ENCODE measurements at places on chromosomes 16 and 17. TPM values are rescaled to one million over a fixed set of nuclear protein-coding genes. Genes with fewer than 3 reads are reported as not detected.

- no peak overlapping the region for H3K27ac ChIP-seq
- peaks cover 57% of the 10 kb centered on the region for H3K36me3 ChIP-seq
- no peaks in the 10 kb centered on the region for H3K27me3 ChIP-seq
These were observed 7.6 kb downstream of the FBRS start for GRCh38 chr16:30665830-30666190.

DNA sequence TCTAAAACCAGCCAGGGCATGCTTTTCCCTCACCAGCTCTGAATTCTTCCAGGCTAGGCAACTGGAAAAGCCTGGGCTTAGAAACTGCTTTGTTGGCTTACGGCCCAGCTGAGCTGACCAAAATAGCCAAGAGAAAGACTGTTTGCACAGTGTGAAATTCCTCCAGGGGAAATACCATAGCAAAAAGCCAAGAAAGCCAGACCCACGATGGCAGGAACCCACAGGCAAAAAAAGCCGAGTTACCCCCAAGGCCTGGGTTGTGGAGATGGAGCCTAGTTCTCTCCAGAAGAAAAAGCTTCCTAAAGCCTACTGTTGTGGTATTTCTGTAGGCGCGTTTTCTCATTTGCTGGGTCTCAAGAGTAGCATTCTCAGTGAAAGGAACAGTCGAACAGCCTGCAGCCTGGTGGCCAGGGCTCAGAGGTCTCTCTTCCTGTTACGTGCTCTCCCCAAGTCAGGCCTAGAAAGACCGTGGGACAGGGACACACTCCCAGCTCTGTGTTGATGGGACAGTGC, 9.2 kb downstream of the SP2 start:
- DNase-seq, result peak; percentile 73
- H3K27me3 ChIP-seq, result no peaks in the 10 kb centered on the region
- peaks cover 1% of the 10 kb centered on the region for H3K36me3 ChIP-seq
- peak overlapping the region; percentile 22 for H3K4me3 ChIP-seq
- peaks cover 6% of the 10 kb centered on the region for H3K4me1 ChIP-seq
- H3K27ac ChIP-seq, result no peak overlapping the region

The GDPD3 gene
- total RNA-seq, result 1.0 TPM

The ABCA3 gene
- 1.5 TPM for total RNA-seq

The HOXB8 gene
- 0.51 TPM for total RNA-seq

GRCh38 chr16:14641206-14641605, 8.5 kb downstream of the BFAR start:
- no peaks in the 10 kb centered on the region for H3K36me3 ChIP-seq
- H3K4me3 ChIP-seq, result no peak overlapping the region
- DNase-seq, result no peak
- no peaks in the 10 kb centered on the region for H3K4me1 ChIP-seq
- no peaks in the 10 kb centered on the region for H3K27me3 ChIP-seq
- H3K27ac ChIP-seq, result no peak overlapping the region

The COPZ2 gene
- 49.8 TPM for total RNA-seq

GRCh38 chr17:63998050-63998720, at the start of gene PRR29:
Gene PRR29, plus strand, starts transcription at chr17:63998351. Its CDS starts 14 bp downstream, at chr17:63998365.
- no peak within 1 kb of the TSS for H3K27ac ChIP-seq
- H3K4me1 ChIP-seq, result peaks cover 3% of the 10 kb centered on the region
- peak; percentile 53 for DNase-seq
- H3K36me3 ChIP-seq, result no peaks in the 10 kb centered on the region
- H3K27me3 ChIP-seq, result peaks cover 16% of the 10 kb centered on the region
- H3K4me3 ChIP-seq, result peak within 1 kb of the TSS; percentile 6

DNA sequence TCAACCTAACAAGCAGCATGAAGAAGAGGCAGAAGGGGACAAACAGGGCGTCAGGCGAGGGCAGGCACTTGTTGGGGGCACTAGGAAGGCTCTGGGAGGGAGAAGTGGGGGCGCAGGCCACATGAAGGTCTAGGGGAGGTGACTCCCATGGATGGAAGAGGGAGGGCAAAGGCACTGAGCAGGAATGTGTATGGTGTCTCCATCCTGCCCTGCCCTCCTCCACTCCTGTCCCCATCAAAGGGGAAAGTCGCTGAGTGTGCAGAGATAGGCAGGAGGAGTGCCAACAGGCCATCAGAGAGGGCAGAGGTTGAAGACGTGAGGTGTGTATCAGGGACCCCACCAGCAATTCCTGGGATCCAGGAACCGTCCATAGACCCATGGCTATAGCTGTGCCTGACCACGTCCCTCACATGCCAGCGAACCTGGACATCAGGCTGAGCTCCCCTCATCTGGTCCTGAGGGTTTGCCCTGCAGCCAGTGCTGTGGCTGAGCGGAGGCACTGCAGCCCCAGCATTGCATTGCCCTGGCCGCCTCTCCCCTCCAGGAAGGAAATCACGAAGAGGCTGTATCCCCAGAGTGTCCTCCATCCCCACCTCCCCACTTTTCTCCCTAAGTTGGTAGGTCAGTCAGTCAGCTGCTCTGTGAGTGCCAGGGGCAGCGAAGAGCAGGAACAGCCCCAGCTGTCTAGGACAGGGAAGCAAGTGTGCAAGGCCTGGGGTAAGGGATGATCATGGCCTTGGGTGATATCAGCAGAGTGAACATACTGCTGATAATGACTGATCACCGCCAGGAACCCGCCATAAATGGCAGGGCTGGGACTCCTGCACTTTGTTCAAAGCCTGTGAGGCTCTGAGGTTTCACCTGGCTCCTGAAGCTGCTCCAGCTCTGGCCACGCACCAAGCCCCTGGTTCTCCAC, 6.2 kb upstream of the CYB561 start:
- H3K4me3 ChIP-seq, result no peak overlapping the region
- no peak for DNase-seq
- H3K4me1 ChIP-seq, result no peaks in the 10 kb centered on the region
- H3K27me3 ChIP-seq, result peaks cover 4% of the 10 kb centered on the region
- no peak overlapping the region for H3K27ac ChIP-seq

DNA sequence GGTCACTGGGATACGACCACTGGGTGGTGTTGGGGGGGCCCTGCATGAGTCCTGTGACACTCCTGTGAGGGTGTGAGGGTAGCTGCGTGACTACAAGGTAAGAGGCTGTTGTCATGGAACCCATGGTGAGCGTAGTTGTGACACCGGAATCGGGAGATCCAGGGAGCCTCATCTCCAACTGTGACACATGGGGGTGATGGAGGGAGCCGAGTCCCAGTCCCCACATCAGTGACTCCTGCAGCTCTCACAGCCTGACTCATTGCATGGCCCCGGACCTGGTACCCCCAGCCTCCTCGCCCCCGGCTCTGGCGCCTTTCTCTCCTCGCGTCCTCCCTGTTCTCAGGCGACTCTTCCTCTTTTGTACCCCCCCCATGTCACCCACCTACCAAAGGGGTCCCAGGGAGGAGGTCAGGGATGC, 14.2 kb downstream of the CDH16 start:
- peaks cover 41% of the 10 kb centered on the region for H3K4me1 ChIP-seq
- H3K27ac ChIP-seq, result peak overlapping the region; percentile 56
- H3K4me3 ChIP-seq, result no peak overlapping the region
- DNase-seq, result no peak
- H3K27me3 ChIP-seq, result no peaks in the 10 kb centered on the region

The ARMC7 gene
- 3.1 TPM for total RNA-seq

The NPW gene
- total RNA-seq, result 0.99 TPM

GRCh38 chr16:23676924-23677480, 1.7 kb upstream of the PLK1 start:
- no peak overlapping the region for H3K27ac ChIP-seq
- peaks cover 22% of the 10 kb centered on the region for H3K4me1 ChIP-seq
- H3K27me3 ChIP-seq, result no peaks in the 10 kb centered on the region
- no peak for DNase-seq
- no peak overlapping the region for H3K4me3 ChIP-seq

GRCh38 chr16:81251871-81252270, 13.4 kb downstream of the BCO1 start:
- H3K4me3 ChIP-seq, result no peak overlapping the region
- DNase-seq, result no peak
- no peaks in the 10 kb centered on the region for H3K4me1 ChIP-seq
- no peaks in the 10 kb centered on the region for H3K27me3 ChIP-seq

DNA sequence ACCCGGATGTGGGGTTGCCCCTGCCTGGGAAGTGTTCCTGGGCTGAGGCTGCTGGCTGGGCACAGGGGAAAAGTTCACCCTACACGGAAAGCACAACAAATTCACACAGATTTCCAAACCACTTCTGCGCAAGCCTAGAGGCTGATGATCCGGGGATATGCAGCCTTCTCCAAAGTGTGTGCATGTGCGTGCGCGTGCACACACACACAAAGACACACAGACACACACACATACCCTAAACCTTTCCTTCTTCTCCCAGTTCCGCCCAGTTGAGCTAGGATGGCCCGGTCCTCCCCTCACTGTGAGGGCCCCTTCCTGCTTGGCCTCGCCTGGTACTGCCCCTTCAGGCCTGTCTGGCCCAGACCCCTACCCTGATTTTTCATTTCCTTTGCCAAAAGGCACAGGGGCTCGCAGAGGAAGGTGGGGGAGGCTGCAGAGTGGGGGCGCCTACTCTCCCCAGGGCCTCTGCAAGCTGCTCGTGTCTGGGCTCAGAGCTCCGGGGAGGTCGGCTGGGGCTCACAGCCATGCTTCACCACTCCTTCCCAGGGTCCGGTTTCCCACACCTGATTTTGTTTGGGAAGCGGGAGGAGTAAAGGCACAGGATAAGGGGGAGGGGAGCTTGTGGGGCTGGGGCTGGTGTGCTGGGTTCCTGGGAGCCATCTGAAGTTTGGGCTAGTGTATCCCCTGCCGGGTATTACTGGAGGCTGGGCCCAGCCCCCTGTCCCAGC, 144.7 kb downstream of the ENGASE start:
- DNase-seq, result no peak
- H3K4me1 ChIP-seq, result no peaks in the 10 kb centered on the region
- H3K27me3 ChIP-seq, result peaks cover 6% of the 10 kb centered on the region
- no peaks in the 10 kb centered on the region for H3K36me3 ChIP-seq
- no peak overlapping the region for H3K4me3 ChIP-seq
- no peak overlapping the region for H3K27ac ChIP-seq

DNA sequence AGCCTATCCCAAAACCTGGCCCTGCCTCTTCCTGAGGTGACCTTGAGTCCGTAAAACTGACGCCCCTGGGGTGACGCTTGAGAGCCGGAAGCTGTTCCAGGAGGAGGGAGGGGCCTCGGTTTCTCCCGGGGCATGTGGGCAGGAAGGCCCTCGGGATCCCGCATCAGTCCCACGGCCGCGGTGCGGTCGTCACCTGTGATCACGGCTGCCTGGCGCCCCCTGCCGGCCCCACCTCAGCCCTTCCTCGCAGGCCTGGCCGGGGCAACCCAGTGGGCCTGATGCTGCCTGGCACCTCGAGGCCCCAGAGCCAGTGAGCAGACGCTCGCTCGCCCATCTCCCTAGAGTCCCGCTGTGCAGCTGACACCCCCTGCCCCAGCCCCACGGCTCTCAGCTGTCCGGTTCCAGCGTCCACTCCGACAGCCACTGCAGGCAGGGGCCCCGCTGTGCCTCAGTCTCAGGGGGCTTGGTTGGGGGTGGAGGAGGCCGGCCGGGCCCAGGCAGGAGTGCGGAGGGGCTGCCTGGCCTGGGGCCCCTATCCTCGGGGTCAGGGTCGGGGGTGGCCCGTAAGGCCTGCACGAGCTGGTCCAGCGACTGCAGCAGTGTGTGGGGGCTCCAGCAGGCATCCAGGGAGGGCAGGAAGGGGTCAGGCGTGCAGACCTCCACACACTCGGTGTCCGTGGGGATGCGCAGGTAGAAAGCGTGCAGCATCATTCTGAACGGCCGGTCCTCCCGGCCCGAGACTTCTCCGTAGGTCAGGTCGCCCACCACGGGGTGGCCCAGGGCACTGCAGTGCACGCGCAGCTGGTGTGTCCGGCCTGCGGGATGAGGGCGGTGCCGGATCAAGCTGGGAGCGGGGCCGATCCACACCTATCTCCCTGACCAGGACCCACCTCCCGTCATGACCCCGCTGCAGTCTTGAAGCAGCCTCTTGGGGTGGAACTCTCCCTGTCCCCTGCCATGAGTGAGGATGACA, 2.3 kb downstream of the RPUSD1 start:
- peaks cover 7% of the 10 kb centered on the region for H3K4me1 ChIP-seq
- no peaks in the 10 kb centered on the region for H3K27me3 ChIP-seq
- H3K36me3 ChIP-seq, result peaks cover 11% of the 10 kb centered on the region

GRCh38 chr17:74864866-74865395, 5.2 kb upstream of the GRIN2C start:
- H3K27me3 ChIP-seq, result peaks cover 22% of the 10 kb centered on the region
- no peaks in the 10 kb centered on the region for H3K4me1 ChIP-seq
- H3K4me3 ChIP-seq, result no peak overlapping the region
- peaks cover 4% of the 10 kb centered on the region for H3K36me3 ChIP-seq
- H3K27ac ChIP-seq, result no peak overlapping the region

The TEKT5 gene
- 0.26 TPM for total RNA-seq

The HS3ST2 gene
- total RNA-seq, result not detected

GRCh38 chr17:45814622-45815606, 29.8 kb upstream of the SPPL2C start:
- no peaks in the 10 kb centered on the region for H3K27me3 ChIP-seq
- H3K4me1 ChIP-seq, result no peaks in the 10 kb centered on the region
- no peak for DNase-seq
- no peaks in the 10 kb centered on the region for H3K36me3 ChIP-seq
- no peak overlapping the region for H3K4me3 ChIP-seq

GRCh38 chr17:67615011-67615561, 102.7 kb upstream of the NOL11 start:
- H3K4me3 ChIP-seq, result no peak overlapping the region
- DNase-seq, result no peak
- no peak overlapping the region for H3K27ac ChIP-seq
- H3K36me3 ChIP-seq, result no peaks in the 10 kb centered on the region

The TMC7 gene
- 0.51 TPM for total RNA-seq

DNA sequence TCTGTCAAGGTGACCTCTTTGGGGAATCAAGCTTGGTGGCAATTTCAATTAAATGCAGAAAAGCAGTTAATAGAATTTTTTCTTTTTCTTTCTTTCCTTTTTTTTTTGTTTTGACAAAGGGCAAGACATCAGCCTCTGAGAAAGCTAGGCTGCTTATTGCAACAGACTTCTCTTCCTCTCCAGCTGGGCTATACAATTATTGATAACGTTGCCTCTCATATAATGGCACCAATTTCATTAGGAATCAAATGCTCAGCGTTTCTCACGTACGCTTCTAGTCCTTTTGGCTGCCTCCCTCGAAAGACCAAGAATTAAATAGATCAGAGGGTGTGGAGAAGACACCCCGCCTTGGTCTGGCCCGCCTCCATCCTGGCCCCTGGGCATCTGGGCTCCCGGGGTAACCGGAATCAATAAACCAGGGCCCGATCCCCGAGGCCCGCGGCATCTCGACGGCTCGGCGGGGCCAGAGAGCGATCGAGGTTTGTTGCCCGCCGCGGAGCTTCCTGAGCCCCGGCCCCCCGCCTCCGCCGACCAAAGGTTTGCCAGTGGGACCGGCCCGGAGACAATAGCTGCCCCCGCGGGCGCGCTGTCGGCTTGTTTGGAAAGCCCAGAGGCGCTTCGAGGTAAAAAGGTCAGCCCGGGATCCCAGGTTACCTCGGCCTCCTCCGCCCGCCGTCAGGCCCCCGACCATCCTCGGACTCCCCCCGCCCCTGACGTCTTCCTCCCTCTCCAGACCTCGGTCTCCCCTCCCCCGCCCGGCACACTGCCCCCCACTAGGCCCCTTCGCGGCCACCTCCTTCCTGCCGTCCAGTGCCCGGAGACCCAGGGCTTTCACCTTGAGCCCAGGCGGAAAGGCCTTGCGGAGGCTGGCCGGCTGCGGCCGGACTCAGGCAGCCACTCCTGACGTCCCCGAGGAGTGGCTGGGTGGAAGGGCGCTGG, 3.9 kb downstream of the HOXB1 start:
- H3K27ac ChIP-seq, result no peak overlapping the region
- DNase-seq, result no peak
- no peaks in the 10 kb centered on the region for H3K27me3 ChIP-seq
- H3K4me1 ChIP-seq, result peaks cover 7% of the 10 kb centered on the region
- H3K4me3 ChIP-seq, result no peak overlapping the region

The RCVRN gene
- not detected for total RNA-seq

Data from fibroblast of lung (primary cell).